ENCODE measurements at places on chromosomes 12 and 14.

DNA sequence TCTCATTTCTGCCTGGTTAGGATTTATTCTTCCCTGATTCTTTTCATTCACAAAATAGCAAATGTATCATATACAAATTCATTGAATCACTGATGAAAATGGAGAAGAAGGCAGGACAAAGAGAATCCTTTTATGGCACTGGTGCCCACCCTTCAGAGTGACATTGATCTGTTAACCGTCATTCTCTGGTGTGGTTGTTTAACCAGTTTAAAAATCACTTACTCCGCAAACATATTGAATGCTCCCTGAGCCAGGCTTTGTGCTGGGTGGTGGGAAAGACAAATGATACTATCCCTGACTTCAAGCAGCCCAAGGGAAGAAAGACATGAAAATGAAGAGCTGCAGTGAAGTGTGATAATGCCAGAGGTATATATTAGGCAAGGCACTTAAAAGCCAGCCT is 187.5 kb upstream of the SLC38A2 start:
- H3K36me3 ChIP-seq: peaks cover 34% of the 10 kb centered on the region
- DNase-seq: no peak
- H3K27ac ChIP-seq: no peak overlapping the region
- H3K4me1 ChIP-seq: peaks cover 37% of the 10 kb centered on the region
- H3K27me3 ChIP-seq: no peaks in the 10 kb centered on the region

DNA sequence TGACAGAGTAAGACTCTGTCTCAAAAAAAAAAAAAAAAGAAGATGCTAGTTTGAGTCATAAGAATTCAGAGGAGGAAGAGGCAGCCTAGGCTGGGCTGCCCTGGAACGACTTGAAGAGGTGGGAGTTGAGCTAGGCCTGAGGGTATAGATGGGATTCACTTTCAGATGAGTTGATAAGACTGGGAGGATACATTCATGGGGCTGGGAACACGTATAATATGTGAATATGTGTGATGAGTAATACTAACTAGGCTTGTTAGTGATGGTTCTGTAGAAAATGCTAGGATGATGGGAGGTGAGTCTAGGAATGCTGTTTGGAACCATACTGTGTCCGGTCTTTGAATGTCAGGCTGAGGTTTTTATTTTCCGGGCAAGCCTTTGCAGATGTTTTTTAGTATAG is 9.0 kb downstream of the PLEKHA5 start:
- H3K36me3 ChIP-seq: no peaks in the 10 kb centered on the region
- no peak overlapping the region for H3K27ac ChIP-seq
- H3K4me3 ChIP-seq: no peak overlapping the region
- DNase-seq: no peak
- no peaks in the 10 kb centered on the region for H3K4me1 ChIP-seq
- peaks cover 3% of the 10 kb centered on the region for H3K27me3 ChIP-seq

DNA sequence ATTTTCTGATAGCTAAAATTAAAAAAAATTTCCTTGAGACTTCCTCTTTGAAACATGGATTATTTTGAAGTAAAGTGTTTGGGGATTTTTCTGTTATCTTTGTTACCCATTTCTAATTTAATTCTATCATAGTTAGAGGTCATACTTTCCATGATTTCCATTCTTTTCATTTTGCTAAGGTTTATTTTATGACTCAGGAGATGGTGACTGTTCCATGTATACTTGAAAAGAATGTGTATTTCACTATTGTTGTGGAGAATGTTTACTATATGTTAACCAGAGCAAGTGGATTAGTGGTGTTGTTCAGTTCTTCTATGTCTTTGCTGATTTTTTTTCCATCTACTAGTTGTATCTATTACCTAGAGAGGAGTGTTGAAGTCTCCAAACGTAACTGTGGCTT is 250.5 kb upstream of the PELI2 start:
- H3K4me1 ChIP-seq: peaks cover 5% of the 10 kb centered on the region
- H3K36me3 ChIP-seq: no peaks in the 10 kb centered on the region
- H3K27me3 ChIP-seq: peaks cover 23% of the 10 kb centered on the region
- no peak for DNase-seq

DNA sequence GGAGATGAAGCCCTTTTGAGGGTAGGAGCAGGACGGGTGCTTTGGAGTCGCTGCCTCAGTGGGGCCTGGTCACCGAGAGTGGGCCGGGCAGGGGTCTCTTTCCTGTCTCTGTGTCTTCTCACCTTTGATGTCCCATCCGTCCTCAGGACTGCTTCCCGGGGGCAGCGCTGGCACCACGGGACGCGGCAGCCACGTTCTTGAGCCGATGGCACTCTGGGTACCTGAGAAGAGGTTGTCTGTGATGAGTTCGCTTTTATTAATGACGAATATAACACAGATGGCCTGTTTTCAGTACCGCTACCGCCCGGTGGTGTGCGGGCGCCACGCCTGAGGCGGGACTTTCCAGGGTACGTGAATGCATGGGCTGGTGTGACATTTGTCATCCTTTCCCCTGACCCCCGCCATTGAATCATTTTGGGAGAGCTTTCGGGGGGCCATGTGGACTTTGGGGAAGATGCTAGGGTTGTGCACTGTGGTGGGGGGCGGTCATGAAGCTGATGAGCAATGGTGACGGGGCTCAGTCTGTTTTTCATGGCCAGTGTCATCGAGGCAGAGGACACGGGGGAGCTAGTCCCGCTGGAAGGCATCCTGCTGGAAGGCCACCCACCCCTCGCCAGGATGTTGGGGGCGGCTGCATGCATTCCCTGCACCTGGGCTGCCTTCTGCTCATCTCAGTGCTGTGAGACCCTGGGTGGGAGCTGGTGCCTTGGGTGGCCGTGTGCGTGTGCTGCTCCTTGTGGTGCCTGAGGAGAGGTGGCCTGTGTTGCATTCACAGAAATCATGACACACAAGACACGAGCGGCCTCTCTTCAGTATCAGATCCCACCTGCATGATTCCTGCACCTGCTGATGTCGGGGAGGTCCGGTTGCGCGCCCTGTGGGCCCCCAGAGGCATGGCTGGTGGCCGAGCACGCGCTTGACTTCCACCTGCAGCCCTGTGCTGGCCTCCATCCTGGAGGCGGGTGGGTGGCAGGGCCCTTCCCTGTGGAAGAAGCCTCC is 162.5 kb upstream of the RTL1 start:
- H3K27me3 ChIP-seq: peaks cover 2% of the 10 kb centered on the region
- no peaks in the 10 kb centered on the region for H3K4me1 ChIP-seq
- no peak for DNase-seq
- H3K36me3 ChIP-seq: no peaks in the 10 kb centered on the region

DNA sequence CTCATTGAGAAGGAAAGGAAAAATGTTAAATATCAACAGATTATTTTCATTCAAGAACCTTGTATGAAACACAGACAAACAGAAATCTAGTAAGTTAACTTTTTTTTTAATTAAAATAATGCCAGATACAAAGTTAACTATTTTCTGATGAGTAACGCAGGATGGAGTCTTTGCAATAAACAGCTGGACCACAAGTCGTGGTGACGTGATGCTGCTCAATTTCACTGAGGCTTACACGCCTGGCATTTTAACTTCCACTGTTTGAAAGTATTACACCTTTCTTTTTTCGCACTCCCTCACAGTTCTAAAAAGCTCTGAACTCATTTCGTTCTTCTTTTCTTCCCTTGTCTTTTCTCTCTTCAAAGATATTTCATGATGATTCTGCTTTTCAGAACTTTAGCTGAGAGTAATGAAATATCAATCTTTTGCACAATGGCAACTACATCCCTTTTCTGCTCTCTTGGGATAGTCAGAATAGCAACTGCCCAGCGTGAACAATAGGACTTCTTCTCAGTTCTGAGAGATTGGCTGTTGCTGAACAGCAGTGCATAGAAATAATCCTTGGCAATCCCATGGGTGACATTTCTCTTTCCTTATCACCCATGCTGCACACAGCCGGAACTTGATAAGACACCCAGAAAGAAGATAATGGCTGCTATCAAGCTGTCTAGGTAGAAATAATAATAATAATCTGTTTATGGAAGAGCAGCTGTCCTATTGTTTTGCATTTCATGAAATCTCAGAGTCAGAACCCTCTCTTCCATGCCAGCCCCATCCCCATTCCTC is 160.5 kb downstream of the BTG1 start:
- no peak overlapping the region for H3K27ac ChIP-seq
- H3K4me3 ChIP-seq: no peak overlapping the region
- DNase-seq: no peak
- H3K27me3 ChIP-seq: no peaks in the 10 kb centered on the region
- H3K4me1 ChIP-seq: peaks cover 9% of the 10 kb centered on the region

- peaks cover 21% of the 10 kb centered on the region for H3K27me3 ChIP-seq
- DNase-seq: no peak
- no peaks in the 10 kb centered on the region for H3K36me3 ChIP-seq
- H3K4me3 ChIP-seq: no peak overlapping the region
- no peak overlapping the region for H3K27ac ChIP-seq
- no peaks in the 10 kb centered on the region for H3K4me1 ChIP-seq
Observed at GRCh38 chr14:96486705-96487104, 15.5 kb upstream of the PAPOLA start.

GRCh38 chr14:51018521-51018920 is 74.2 kb upstream of the PYGL start:
- no peaks in the 10 kb centered on the region for H3K36me3 ChIP-seq
- H3K27ac ChIP-seq: no peak overlapping the region
- no peak for DNase-seq

- H3K4me3 ChIP-seq: peak within 1 kb of the TSS; percentile 41
- DNase-seq: peak; percentile 86
- H3K27me3 ChIP-seq: no peaks in the 10 kb centered on the region
- H3K4me1 ChIP-seq: peaks cover 33% of the 10 kb centered on the region
Observed at GRCh38 chr12:8065991-8066594, at the start of gene C3AR1. Gene C3AR1 (minus strand): TSS chr12:8066359. CDS start chr12:8060185, 6,174 bp downstream.

DNA sequence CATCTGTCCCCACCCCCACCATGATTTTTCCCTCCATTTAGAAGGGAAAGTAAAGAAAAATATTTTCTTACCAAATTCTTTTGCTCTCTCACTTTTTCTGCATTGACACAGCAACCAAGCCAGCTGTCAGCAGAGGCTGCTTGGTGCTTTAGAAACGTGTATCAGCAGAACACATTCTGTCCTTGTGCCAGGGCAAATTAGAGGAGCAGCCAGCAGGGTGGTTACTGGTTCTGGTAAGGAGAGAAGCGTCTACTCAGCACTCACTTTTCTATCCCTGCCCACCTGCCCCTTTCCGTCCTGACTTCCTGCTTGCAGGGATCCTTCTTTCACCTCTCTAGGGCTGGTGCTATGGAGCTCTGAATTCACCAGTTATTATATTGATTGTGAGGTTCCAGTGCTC is 327.5 kb upstream of the PDE3A start:
- no peaks in the 10 kb centered on the region for H3K27me3 ChIP-seq
- no peaks in the 10 kb centered on the region for H3K36me3 ChIP-seq
- H3K27ac ChIP-seq: no peak overlapping the region
- no peak for DNase-seq
- no peaks in the 10 kb centered on the region for H3K4me1 ChIP-seq

GRCh38 chr12:124677552-124678356 is 110.3 kb upstream of the NCOR2 start:
- DNase-seq: no peak
- peaks cover 3% of the 10 kb centered on the region for H3K4me1 ChIP-seq
- no peaks in the 10 kb centered on the region for H3K27me3 ChIP-seq
- H3K36me3 ChIP-seq: no peaks in the 10 kb centered on the region
- H3K27ac ChIP-seq: no peak overlapping the region

GRCh38 chr12:30794591-30795409 is 40.0 kb upstream of the CAPRIN2 start:
- peak overlapping the region; percentile 79 for H3K4me3 ChIP-seq
- peaks cover 46% of the 10 kb centered on the region for H3K27me3 ChIP-seq
- H3K4me1 ChIP-seq: peaks cover 14% of the 10 kb centered on the region
- DNase-seq: no peak

GRCh38 chr14:41570415-41571155 is 36.1 kb upstream of the LRFN5 start:
- H3K27me3 ChIP-seq: no peaks in the 10 kb centered on the region
- H3K36me3 ChIP-seq: no peaks in the 10 kb centered on the region

DNA sequence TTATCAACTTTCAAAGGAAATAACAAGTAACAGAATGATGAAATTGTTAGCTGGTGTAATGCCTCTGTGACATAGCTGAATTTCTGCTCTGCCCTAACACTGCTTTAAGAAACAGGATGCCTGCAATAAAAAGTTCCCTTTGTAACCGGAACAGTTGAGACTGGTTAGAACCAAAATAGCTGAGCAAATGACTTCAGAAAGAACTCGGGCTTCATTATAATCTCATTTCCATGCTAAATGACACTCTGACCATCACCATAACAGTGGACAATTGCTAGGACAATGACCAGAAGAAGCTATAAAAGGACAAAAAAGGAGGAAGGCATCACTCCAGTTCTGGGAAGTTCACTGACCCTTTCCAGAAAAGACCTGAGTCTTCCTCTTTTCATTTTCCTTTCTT is 23.5 kb upstream of the PYGL start:
- H3K27me3 ChIP-seq: peaks cover 6% of the 10 kb centered on the region
- no peak for DNase-seq
- H3K36me3 ChIP-seq: no peaks in the 10 kb centered on the region
- H3K4me1 ChIP-seq: no peaks in the 10 kb centered on the region
- H3K4me3 ChIP-seq: no peak overlapping the region

- peaks cover 29% of the 10 kb centered on the region for H3K27me3 ChIP-seq
- peaks cover 7% of the 10 kb centered on the region for H3K36me3 ChIP-seq
- peak overlapping the region; percentile 53 for H3K4me3 ChIP-seq
- peaks cover 46% of the 10 kb centered on the region for H3K4me1 ChIP-seq
- peak overlapping the region; percentile 54 for H3K27ac ChIP-seq
Observed at GRCh38 chr12:67449591-67450052, 180.5 kb downstream of the CAND1 start.

- DNase-seq: no peak
- H3K27me3 ChIP-seq: peaks cover 5% of the 10 kb centered on the region
- H3K27ac ChIP-seq: no peak overlapping the region
- no peak overlapping the region for H3K4me3 ChIP-seq
- H3K4me1 ChIP-seq: no peaks in the 10 kb centered on the region
Observed at GRCh38 chr14:50978888-50979287, 34.6 kb upstream of the PYGL start.

GRCh38 chr12:24948420-24948756 is 513 bp downstream of the BCAT1 start:
- peaks cover 8% of the 10 kb centered on the region for H3K27me3 ChIP-seq
- DNase-seq: peak; percentile 81
- peak overlapping the region; percentile 92 for H3K4me3 ChIP-seq
- peak overlapping the region; percentile 93 for H3K27ac ChIP-seq

GRCh38 chr14:80602946-80603345 is 338.6 kb downstream of the CEP128 start:
- no peak overlapping the region for H3K27ac ChIP-seq
- no peaks in the 10 kb centered on the region for H3K4me1 ChIP-seq
- H3K4me3 ChIP-seq: no peak overlapping the region
- no peaks in the 10 kb centered on the region for H3K27me3 ChIP-seq

DNA sequence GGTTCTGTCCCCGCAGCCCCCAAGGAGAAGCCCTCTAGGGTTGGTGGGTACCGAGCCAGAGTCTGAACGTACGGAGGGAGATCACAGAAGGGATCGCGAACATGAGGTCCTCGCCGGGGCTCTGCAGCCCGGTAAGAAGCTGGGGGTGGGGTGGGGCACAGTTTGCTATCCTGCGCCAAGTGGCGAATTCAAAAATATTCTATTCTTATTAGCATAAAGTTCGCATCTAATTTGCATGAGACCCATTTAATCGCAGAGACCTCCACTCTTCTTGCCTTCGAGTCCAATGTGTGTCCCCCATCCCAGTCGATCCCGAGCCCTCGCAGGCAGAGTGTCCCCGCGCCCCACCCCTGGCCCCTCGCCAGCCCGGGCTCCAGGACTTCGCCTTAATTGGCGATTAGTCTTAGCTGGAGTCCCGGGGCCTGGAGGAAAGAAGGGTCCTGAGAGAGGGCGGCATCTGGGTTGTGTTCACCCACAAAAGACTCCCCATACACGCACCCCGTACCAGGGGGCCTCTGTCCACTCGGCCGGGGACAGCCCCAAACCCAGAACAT is 604 bp upstream of the ARHGEF25 start:
- DNase-seq: peak; percentile 60
- peaks cover 42% of the 10 kb centered on the region for H3K27me3 ChIP-seq
- peak overlapping the region; percentile 62 for H3K27ac ChIP-seq
- peaks cover 10% of the 10 kb centered on the region for H3K4me1 ChIP-seq
